Activated CD8-positive, alpha-beta memory T cell treated with anti-CD3 and anti-CD28 coated beads for 1 hour (primary cell): ENCODE measurements at places on chromosomes 2 and 18.
A peak's percentile ranks its signal among the peaks of the same experiment; 100 is the strongest.

- no peak for DNase-seq
Observed at GRCh38 chr2:40394597-40394996, 57.3 kb downstream of the SLC8A1 start.

DNA sequence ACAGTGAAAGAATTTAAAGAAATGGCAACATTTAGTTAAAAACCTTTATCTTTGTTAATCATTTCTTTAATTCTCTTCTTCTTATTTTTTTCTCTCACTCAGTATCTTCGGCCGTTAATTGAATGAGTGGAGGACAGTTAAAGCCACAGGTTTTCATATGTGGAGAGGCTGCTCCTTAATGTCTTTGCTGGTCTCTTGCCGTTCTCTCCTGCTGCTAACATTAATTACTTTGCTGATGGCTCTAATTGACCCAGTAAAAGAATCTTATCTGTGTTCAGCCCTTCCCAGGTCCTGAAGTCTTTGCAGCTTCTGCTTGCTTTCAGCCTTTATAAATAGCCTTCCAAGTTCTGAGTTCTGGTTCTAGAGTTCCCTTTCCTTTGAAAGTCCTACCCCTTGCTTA lies 77.1 kb downstream of the ADAM23 start:
- DNase-seq, result no peak

DNA sequence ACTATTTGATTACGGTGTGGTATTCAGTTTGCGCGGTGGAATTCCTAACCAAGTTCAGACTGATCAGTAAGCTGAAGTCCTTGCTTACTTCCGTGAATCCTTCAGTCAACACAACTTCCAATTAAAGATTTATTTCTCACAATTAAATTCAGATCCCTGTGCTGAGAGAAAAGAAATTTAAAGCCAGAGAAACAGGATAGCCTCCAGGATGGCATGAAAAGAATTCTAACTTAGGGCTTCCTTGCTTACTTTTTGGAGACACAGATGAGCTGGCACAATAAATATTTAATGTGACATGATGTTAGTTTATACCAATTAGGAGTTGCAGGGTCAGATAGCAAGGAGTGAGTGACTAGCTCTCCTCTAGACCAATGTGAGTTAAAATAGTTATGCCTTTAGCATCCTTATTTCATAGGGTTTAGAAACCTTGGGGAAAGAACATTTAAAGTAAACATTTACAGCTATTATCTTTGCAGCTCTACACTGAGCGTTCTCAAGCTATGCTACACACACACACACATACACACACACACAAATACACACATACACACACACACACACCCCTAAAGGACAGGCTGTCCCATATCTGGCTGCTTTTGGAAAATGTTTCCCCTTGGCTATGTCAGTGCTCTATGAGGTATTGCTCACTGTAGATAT lies 151.0 kb downstream of the TRIB2 start:
- DNase-seq, result no peak

- DNase-seq, result peak; percentile 55
Observed at GRCh38 chr2:237434866-237435311, 20.9 kb upstream of the COL6A3 start.

DNA sequence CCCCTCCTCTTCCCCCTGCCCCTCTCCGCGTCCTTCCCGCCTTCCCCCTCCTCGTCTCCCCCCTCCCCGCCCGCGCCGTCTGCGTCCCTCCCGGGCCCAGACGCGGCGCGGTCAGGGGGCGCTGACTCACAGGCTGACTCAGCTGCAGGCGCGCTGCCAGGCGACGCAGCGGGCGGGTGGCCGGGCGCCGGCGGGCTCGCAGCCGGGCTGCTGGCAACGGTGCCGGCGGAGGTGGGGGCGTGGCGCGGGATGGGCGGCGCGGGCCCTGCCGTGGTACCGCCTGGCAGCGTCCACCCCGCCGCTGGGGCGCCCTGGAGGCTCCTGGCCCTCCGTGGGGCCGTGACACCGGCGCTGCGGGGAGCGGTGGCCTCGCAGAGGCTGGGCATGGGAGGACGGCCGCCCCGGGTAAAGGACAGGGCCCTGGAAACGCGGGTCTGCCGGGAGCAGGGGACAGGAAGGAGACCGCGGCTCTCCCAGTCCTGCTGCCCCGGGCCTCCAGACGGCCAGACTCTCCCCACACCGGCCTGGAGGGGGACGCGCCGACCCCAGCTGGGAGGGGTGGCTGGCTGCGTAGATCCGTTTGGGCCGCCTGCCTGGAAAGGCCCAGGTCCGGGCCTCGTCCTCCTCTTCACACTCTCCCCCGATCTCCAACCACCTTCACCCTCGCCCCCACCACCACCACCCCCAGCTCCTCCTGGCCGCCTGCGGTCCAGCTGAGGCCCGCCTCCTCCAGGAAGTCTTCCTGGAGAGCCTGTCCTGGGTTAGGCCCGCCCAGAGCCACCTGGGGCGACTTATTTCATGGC lies 10.0 kb upstream of the PROC start:
- DNase-seq, result peak; percentile 87
